Skin of body (tissue), 3 donors: ENCODE measurements at places on chromosomes 3 and 15. TPM values are rescaled to one million over a fixed set of nuclear protein-coding genes. Genes with fewer than 3 reads are reported as not detected.

- no peak for DNase-seq
Measured at GRCh38 chr3:116318370-116318769, 126.9 kb downstream of the LSAMP start.

- DNase-seq: no peak
Measured at GRCh38 chr3:61562721-61563312, 1.4 kb downstream of the PTPRG start.

GRCh38 chr3:188338086-188338485, 184.1 kb downstream of the LPP start:
- no peak for DNase-seq

DNA sequence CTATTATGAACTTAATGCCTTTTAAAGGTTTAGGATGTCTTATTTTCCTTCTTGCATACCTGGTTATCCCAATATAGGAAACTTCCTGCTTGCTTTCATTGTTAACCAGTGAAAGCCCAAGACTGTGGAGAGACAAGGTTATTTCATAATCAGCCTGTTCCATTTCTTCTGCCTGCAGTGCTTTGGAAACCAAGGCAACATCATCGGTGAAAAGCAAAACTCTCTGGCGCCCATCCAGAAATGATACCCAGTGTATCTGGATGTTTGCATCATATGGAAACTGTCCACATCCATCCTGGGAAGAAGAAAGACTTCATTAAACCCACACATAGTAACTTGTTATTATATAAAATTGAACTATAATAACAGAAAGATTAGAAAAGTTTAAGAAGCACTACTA, 170.1 kb downstream of the VPS13C start:
- no peak for DNase-seq

DNA sequence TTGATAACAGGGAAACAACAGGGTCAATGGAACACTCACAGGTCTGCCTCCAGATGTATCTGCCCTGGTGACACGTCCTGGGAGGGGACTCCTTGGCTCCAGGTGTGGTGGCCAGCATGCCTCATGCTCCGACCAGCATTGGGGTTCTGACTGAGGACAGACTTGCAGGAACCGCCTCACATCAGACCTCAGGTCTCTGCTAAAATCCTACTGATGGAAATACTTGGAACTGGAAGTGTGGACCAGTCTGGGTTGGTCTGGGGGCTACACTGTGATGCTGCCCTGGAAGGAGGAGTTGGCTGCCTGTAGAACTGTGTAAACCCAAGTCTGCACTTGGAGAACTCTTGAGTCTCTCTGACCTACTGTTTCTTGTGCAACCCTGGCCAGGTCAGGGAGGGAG, 17.1 kb upstream of the KY start:
- DNase-seq: no peak

- no peak for DNase-seq
Measured at GRCh38 chr3:193872265-193872753, 263.6 kb upstream of the HES1 start.

DNA sequence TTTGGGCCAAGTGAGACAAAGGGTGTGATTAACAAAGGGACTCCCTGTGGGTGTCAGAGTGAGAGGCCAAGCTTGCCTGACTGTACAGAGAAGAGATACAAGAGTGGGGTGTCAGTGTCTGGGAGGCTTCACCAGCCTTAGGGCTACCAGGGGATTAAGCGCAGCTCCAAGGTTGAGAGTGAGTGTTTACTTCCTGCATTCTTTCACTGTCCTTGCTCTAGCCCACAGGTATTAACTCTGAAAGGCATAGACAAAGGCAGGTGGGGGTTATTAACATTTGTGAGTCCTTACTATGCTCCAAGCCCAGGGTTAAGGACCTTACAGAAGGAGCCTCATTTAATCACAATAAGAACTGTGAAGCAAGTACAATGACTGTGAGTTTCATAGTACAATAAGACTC, 107.6 kb downstream of the IL20RB start:
- no peak for DNase-seq

- no peak for DNase-seq
Measured at GRCh38 chr3:89649431-89649830, 542.0 kb downstream of the EPHA3 start.

DNA sequence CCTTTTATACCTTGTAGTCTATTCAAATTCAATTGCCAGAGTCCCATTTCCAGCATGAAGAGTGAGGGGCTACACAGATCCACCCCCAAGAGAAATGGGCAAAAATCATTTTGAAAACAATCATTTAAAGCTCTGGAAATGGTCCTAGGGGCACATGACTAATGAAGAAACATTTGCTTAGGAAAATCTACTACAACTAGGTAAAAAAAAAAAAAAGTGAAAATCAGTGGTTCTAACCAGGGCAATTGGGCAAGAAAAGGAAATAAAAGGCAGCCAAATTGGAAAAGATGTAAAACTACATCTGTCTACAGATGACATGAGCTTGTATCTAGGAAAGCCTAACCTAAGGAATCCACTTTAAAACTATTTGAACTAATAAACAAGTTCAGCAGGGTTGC, 9.4 kb downstream of the IMPG2 start:
- no peak for DNase-seq

Gene SERINC4
- total RNA-seq: 0.10 TPM

Gene ZNF662
- 12.1 TPM for total RNA-seq

Gene VIPR1
- 10.1 TPM for total RNA-seq
